ENCODE measurements at places on chromosomes 12 and 14.

GRCh38 chr14:91694643-91695042 is 37.2 kb downstream of the CATSPERB start:
- no peak for DNase-seq

DNA sequence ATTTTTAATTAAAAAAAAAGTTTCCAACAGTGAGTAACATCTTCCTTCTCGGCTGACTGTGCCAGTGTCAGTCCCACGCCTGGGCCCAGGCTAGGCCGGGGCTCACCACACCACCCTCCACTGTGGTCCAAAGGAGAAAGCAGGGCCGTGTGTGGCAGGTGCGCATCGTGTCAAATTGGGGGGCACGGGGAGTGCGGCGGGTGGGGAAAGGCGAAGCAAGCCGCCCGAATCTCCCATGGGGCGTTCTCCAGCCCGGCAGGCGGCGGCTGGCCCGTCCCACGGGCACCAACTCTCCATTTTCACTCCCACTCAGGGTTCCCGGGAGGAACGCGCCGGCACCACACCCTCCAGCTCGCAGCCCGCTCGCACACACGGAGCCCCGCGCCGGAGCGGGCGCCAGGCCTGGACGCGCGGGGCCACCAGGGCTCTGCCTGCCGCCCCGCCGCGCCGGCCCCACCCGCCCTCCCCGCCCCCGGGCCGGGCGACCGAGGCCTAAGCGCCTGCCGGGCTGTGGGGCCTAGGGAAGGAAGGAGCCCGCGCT is 604 bp downstream of the EEA1 start:
- DNase-seq, result no peak

- DNase-seq, result no peak
These were observed 143.7 kb upstream of the FRMD6 start for GRCh38 chr14:51507906-51508511.

- DNase-seq, result no peak
These were observed 12.4 kb downstream of the ATG14 start for GRCh38 chr14:55399183-55399582.

DNA sequence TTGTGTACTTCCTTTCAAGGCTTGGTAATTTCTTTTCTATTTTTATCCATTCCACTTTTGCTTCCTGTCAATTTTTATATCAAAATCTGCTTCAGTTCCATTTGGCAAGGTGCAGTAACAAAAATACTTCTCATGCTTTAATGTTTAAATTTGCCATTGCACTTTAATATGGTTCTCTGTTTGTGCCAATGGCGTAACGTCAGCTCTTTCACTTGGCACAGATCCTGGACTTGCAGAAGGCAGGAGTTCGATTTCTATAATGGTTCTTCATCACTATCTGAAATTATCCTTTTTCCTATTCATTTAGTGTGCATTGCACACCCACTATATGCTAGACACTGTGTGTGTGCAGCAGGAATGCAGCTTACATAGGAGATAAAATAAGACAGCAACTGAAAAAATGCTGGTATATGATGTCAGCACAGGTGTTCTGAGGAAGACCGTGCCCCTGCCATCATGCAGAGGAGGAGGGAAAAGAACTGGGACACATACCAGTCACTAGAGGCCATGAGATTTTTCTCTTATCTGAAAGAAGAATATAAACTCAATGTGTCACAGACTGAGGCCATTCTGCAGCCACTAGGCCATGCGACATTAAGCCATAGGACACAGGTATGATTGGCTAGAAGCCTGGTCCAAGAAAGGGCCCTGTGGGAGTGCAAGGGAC is 298.2 kb downstream of the RPAP3 start:
- no peak for DNase-seq

DNA sequence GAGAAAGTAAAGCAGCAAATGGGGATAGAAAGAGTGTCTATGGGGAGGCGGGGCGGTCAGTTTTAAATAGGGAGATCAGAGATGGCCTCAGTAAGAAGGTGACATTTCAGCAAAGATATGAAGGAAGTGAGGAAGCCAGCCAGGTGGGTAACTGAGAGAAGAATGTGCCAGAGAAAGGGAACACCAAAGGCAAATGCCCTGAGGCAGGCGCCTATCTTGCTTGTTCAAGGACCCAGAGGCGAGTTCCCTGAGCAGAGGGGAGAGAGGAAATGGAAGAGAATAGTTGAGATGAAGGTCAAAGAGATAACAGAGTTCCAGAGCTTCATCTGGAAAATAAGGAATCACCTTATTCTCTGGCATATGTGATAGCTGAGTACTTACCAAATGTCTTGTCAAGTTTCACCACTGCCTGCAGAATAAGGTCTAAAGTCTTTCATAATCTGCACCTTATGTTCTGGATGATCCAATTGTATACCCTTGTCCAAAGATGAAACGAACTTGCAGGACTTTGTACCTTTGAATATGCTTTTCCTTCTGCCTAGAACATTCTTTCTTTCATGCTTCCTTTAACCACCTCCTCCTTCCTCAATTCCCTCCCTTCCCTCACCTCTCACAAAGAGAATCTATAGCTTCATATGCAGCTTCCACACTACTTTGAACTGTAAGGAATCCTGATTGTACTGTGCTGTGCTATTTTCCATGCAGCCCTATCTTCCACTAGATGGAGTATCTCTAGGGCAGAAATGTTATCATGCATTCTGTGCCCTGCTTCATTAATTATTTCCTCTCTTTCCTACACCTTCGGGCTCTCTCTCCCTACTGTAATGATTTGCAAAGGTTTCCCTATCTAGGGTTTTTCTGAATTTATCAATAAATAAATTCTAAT is 38.5 kb downstream of the GNPTAB start:
- DNase-seq, result no peak

- DNase-seq, result no peak
These were observed 27.9 kb downstream of the SMUG1 start for GRCh38 chr12:54160769-54161480.

DNA sequence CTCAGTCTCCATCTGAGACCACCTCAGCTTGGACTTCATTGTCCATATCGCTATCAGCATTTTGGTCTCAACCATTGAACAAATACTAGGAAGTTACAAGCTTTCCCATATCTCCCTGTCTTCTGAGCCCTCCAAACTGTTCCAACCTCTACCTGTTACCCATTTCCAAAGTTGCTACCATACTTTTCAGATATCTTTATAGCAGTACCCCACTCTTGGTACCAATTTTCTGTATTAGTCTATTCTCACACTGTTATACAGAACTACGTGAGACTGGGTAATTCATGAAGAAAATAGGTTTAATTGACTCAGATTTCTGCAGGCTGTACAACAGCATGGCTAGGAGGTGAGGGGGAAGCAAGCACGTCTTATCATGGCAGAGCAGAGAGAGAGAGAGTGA is 53.8 kb downstream of the PRKCH start:
- DNase-seq, result no peak

- no peak for DNase-seq
These were observed 37.0 kb downstream of the ANAPC7 start for GRCh38 chr12:110366321-110367142.

DNA sequence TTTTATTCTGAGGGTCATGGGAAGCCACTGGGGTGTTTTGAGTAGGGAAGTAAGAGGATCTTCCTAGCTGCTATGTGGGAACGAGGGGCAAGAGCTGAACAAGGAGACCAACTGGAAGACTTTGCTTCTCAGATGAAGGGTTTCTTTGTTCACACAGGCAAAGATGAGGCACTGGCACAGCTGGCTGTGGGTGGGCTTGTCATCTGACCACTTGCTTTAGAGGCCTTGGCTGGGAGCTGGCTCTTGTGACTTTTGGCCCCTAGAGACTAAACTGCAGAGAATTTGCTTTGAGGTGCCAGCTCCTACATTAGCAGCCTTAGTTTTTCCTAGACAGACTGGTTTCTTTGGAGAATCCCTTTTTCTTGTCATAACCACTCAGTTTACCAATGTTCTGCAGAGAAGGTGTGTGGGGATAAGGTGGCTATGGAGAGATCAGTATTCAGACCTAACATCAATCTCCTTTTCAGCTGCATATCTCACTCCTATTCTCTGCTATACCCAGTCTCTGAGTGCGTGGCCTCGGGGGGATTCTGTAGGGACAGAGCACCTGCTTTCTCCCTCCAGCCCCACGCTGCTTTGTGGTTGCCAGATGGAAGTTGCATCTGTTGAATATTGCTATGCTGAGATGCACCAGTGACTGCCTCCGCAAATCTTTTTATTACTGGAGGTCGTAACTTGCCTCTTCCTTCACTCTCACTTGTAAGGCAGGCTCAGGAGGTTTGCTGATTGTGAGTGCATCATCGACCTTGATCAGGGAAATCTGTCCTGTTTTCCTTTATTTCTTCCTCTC is 12.7 kb downstream of the PPP2R5C start:
- DNase-seq, result no peak

DNA sequence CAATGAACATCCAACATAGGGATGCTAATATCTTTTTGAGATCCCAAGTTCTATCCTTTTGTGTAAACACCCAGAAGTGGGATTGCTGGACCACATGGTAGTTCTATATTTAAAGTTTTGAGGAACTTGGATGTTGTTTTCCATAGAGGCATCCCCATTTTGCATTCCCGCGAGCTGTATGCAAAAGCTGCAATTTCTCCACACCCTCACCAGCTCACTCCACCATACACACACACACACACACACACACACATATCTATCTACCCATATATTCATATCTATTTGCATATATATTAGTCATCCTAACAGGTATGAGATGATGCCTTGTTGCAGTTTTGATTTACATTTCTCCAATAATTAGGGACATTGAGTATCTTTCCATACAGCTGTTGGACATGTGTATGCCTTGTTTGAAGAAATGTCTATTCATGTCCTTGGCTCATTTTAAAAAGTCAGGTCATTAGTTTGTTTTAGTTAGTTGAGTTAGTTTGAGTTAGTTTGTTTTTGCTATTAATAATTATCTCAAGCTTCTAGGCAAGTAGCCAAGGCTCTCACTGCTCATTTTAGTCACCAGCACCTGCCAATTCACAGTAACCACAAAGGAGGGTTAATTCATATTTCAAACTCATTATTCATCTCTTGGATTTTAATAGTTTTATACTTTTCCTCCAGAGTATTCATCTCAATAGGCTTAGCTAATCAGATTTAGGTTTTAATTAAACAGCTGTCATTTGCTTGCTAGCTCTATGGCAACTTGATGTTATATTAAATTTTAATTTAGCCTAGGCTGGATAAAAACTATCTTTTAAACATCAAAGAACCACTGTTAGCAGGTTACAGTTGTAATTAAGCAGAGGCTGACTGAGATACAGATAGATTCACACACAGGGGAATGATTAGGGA is 1435.9 kb upstream of the TMEM132C start:
- DNase-seq, result no peak

DNA sequence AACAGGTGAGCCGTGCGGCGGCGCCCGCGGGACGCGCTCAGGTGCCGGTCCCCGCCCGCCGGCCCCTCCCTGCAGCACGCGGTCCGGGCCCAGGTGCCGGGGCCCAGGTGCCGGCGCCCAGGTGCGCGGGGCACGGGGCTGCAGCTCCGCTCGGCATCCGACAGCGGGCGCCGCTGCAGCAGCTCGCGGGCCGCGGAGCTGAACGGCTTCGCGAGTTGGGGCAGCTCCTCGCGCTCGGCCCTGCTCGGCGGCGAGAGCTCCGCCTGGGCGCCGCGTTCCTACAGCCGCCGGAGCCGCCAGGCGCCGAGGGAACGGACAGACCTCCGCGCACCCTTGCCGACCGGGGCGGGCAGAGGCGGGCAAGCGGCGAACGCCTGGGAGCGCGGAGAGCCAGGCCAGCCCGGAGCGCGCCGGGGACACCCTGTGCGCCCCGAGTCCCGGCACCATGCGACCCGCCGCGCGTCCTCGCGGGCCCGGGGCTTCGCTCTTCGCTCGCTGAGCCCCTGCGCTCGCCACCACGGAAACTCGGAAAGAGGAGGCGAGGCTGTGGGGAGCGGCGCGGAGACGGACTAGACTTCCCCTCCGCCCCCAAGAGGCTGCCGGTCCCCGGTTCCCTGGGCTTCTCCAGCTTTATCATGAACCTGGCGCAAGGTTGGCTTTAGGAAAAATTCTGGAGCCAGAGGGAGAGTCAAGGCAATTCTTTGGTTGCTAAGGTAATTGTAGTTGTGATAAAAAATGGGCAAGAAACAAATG is at the start of gene RGS6:
Gene RGS6 (plus strand): TSS at position 201 of the 753 bp plus-strand sequence.
- no peak for DNase-seq

DNA sequence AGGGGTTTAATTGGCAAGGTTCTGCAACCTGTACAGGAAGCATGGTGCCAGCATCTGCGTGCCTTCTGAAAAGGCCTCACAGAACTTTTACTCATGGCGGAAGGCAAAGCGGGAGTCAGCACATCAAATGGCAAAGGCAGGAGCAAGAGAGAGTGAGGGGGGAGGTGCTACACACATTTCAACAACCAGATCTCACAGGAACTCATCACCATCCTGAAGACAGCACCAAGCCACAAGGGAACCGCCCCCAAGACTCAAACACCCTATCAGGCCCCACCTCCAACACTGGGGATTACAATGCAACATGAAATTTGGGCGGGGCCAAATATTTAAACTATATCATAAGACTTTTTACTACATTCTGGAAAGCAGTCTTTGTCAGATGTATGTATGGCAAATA is 38.0 kb upstream of the FKBP4 start:
- no peak for DNase-seq

DNA sequence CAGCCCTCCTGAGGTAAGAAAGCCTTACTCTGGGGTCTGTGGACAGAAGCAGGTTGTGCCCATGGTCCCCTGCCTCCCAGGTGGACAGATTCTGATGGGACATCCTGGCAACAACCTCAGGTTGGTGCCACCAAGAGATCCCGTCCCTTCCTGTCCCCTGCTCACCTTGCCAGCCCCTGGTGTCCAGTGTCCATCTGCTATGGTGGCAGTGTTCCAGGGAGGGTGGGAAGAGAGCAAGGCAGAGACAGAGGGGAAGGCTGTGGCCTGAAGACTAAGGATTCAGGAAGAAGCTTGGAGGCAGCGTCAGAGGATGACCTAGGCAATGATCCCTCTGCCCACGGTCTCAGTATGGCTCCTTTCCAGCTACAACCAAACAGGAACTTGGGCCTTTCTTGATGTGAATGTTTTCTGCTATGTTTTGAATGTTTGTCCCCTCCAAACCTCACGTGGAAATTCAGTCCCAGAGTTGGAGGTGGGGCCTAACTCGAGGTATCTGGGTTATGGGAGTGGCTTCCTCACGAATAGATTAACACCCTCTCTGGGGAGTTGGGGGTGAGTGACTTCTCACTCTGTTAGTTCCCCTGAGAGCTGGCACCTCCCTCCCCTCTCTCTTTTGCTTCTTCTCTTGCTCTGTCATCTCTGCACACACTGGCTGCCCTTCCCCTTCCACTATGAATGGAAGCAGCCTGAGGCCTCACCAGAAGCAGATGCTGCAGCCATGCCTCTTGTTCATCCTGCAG is 26.9 kb downstream of the IQSEC3 start:
- no peak for DNase-seq

GRCh38 chr12:1533602-1534304 is 60.6 kb downstream of the FBXL14 start:
- no peak for DNase-seq

DNA sequence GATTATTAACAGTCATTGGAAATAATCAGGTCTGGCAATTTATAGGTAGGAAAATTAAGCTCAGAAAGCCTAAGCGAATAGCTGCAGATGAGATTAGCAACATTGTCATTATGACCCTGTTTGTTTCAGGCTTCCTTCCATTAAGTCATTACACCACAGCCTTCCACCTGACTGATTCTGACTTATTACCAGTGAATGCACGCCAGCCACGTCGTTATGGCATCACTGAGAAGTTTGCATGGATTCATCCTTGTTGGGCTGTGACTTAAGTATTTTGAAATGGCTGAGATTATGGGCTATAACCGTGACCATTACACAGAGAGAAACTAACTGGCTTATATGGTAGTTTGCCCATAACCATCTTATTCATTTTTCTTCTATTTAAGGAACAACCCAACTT is 18.6 kb downstream of the RASSF8 start:
- DNase-seq, result no peak

Measured in NCI-H1930 (cell line).